ENCODE measurements at places on chromosomes 1 and 21.
A peak's percentile ranks its signal among the peaks of the same experiment; 100 is the strongest.

GRCh38 chr1:85606414-85606800 is 25.8 kb downstream of the CCN1 start:
- DNase-seq: no peak

GRCh38 chr1:147791876-147792275 is 31.5 kb upstream of the GJA5 start:
- no peak for DNase-seq

GRCh38 chr21:35648512-35648911 is 411.8 kb downstream of the SETD4 start:
- DNase-seq: no peak

DNA sequence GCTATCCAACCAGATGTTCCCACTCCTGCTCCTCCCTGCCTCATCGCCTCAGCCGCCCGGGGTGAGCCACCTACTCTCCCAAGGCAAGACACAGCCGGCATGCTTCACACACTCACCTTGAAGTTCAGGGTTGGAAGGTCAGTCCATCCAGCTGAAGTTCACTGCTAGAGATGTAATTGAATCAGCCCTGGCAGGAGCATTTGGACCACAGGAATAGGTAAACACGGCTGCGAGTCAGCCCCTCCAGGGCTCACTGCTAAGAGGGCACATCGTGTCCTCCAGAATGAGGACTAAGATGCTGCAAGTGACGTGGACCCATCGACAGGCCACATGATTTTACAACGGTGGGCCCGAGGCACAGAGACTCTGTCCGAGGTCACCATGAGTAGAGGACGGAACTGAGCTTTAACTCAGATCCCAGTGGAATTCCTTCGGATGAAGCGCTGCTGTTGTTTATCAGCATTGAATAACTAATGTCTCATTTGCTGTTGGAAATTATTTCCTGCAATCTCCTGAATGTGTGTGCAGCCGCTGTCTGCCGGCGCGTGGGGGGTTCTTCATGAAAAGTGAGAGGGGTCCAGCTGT is 41.9 kb downstream of the RSPH1 start:
- DNase-seq: no peak

- no peak for DNase-seq
Measured at GRCh38 chr1:198711837-198712236, 73.0 kb downstream of the PTPRC start.

- no peak for DNase-seq
Measured at GRCh38 chr1:58409890-58410289, 136.6 kb downstream of the OMA1 start.

- DNase-seq: no peak
Measured at GRCh38 chr1:164699815-164700491, 141.0 kb downstream of the PBX1 start.

GRCh38 chr21:34094949-34095348 is 21.6 kb downstream of the MRPS6 start:
- no peak for DNase-seq

DNA sequence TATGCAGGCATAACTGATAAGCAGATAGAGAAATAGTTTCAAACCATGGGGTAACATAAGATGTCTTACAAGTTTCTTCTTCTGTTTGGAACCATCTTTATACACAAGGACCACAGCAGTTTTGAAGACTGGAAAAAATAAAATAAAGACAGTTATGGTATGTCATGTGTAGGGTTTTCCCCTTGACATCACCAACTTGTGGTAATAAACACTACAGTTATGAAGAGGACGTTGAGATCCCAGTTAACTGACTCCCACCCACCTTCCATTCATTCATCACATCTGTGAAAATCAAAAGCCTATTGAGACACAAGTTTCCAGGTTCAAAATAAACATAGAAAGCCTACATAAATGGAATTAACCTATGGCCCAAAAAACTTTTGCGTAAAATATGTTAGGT is 92.5 kb upstream of the KRTAP19-8 start:
- no peak for DNase-seq

DNA sequence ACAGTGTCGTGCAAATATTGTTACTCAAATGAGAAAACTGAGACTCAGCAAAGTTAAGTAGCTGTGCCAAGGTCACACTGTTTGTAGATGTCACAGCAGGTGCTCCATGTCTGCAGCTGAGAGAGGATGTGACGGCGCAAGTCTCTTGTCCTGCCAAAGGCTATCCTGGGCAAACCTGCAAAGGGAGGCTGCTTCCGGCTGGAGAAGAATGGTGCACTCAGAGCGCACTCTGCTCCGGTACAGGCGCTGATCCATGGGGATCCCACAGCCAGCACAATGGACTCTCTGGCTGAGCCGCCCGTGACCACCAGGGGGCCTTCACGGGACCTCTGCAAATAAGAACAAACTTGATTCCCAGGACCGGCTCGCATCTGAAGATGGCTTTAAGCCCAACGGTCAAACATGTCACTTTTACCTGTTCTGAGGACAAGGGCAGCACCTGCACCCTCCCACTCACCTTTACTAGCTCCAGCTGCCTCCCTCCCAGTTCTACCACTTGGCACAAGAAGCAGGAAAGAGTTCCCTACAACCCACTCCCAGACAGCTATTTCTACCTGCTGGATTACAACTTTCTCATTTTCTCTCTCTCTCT is 21.9 kb downstream of the RD3 start:
- DNase-seq: peak; percentile 28

DNA sequence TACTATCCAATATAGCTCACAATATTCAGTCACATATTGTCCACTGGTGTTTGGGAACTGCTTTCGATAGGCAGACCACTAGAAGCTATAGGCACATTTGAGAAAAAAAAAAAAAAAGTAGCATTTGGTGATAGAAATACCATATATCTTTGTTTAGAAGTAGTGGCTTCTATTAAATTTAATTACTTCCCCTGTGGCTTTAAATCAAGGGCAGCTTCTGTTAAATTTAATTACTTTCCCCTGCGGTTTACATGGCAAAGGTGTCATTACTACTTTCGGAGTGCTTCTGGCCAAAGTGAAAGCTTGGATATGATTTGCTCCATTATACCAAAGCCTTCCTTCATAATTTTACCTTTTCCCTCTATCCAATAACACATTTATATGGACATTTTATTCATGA is 229.9 kb downstream of the TTLL7 start:
- no peak for DNase-seq

GRCh38 chr1:215631040-215631439 is 63.9 kb downstream of the KCTD3 start:
- DNase-seq: no peak

- DNase-seq: no peak
Measured at GRCh38 chr1:116825207-116825719, 71.0 kb downstream of the CD2 start.

- no peak for DNase-seq
Measured at GRCh38 chr21:34911360-34911759, 137.7 kb downstream of the RUNX1 start.

- DNase-seq: no peak
Measured at GRCh38 chr21:33070744-33070997, 730 bp downstream of the OLIG1 start.

DNA sequence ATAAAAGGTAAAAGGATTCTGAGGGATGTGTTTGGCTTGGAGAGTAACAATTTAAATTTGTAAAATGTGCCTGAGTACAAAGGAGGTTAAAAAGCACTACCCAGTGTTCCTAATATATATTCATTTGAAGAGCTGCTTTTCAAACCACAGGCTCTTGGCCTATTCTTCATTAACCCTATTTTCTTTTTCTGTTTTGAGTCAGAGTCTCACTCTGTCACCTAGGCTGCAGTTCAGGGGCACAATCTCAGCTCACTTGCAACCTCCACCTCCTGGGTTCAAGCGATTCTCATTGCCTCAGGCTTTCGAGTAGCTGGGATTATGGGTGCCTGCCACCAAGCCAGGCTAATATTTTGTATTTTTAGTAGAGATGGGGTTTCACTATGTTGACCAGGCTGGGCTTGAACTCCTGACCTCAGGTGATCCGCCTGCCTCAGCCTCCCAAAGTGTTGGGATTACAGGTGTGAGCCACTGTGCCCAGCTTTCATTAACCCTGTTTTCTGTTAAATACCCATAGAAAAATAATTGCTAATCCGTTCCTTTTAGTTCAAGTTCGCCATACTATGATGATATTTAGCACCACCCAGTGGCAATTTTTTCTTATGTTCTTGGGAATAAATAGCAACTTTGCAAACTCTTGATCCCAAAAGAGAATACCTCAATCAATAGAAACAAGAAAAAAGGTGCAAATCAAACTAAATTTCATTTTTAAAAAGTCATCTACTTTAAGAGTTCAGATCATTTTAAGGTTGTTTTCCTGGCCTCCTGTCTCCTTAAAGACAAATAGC is 30.5 kb downstream of the ZBTB8OS start:
- DNase-seq: no peak

- DNase-seq: no peak
Measured at GRCh38 chr1:68384872-68385411, 64.8 kb downstream of the RPE65 start.

- DNase-seq: no peak
Measured at GRCh38 chr1:7915826-7916500, 24.7 kb downstream of the TNFRSF9 start.

DNA sequence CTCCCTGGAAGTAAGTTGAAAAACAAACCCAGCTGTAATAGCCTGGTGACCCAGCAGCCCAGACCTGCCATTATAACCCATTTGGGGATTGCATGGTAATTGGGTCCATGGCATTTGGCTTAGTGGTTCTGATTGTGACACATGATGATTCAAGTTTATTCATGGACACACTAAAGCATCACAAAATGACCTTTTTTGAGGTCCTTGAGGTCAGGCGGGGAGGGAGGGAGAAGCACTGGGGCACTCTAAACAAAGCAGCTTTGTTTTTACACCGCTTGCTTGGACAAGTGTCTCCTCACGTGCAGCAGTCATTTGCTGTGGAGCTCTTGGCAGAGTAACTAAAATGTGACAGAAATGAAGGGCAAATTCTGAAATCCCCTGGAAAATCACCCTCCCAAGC is 241.0 kb upstream of the SGIP1 start:
- no peak for DNase-seq

- no peak for DNase-seq
Measured at GRCh38 chr1:66760506-66760905, 8.2 kb downstream of the DYNLT5 start.

- DNase-seq: no peak
Measured at GRCh38 chr21:23101111-23101510, 2102.9 kb downstream of the NCAM2 start.

GRCh38 chr1:223631956-223632355 is 33.5 kb downstream of the CAPN8 start:
- DNase-seq: no peak

DNA sequence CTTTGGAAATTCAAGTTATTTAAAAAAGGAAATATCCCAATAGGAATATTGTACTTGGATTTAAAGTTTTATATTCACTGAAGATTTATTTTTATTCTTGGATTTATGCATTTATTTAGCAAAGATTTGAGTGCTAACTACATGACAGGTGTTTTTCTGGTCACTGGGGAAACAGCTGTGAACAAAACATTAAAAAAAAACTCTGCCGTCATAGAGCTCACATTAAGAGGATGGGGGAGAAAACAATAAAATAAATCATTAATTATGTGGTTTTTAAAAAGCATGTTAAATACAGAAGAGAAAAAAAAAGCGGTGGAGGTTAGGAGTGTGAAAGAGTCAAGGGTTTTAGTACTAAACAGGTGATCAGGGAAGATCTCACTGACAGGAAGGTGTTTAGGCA is 149.9 kb downstream of the GALNT2 start:
- DNase-seq: no peak

DNA sequence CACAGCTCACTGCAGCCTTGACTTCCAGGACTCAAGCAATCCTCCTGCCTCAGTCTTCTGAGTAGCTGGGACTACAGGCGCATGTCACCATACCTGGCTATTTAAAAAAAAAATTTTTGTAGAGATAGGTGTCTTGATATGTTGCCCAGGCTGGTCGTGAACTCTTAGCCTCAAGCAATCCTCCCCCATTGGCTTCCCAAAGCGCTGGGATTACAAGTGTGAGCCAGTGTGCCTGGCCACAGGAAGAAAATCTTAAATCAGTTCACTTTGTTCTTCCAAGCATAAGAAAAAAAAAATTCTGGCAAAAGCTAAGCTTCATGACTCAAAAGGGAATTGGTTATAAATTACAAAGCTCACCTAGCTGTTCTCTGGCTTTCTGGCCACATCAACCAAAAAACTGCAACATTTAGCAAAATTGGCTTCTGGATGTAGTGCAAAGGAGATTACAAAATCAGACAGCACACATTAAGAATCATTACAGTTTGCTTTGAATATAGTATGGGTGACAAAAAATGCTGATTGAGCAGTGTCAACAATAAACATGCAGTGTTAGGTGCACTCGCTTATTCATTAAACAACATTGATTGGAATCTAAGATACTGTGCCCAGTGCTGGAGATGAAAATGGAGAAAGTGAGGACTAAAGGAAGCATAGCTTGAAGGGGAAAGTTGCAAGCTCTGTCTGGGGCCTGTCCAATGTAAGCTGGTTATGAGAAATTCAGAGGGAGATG is 76.7 kb downstream of the KCTD3 start:
- DNase-seq: no peak

GRCh38 chr1:232038706-232039677 is 412.4 kb downstream of the DISC1 start:
- no peak for DNase-seq

DNA sequence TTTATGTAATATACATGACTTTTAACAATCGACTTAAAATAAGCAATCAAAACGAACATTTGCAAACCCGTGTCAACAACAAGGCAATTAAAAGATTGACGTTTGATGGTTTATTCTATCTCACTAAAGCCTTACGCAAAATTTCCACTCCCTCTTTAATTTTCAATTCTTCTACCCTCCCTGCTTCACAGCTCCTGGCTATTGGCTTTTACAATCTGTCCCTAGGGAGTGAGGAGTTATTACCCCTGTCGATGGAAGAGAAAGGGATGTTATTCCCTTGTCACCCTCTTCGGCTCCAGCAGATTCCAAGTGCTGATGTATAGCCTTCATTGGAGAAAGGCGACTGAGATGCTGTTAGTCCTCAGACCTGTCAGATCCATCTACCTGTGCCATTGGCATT is 161.3 kb downstream of the ZNF281 start:
- no peak for DNase-seq

- DNase-seq: no peak
Measured at GRCh38 chr1:87426463-87427249, 98.0 kb downstream of the LMO4 start.

DNA sequence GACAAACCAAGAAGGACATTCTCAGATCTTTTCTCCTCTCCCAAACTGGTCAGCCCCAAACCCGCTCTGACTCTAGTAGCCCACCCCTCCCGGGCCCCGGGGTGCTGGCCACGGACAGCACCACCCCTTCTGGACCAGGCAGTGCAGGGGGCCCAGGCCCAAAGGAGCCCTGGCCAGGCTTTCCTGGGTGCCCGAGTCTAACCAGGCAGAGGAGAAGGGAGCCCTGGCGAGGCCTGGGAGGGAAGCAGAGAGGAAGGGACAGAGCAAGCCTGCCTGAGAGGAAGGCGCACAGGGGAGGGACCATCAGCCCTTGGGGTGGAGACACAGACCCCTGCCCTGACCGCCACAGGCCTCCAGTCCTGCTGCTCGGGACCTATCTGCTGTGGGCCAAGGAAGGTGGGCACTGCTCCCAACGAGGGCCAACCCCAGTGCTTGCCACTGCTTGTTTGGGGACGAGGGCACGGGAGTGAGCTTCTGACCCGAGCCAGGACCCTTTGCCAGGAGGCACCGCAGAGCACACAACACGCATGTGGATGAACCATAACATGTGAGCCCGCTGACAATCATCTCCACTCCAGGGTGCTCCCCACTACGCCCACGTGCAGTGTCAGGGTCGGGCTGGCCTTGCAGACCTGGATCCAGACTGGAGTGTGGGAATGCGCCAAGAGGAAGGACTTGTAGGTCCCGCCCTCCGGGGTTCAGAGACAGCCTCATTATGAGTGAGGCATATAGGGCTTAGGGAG is 57.6 kb downstream of the KCNAB2 start:
- no peak for DNase-seq

- no peak for DNase-seq
Measured at GRCh38 chr21:33339135-33339534, 14.4 kb downstream of the IFNAR1 start.

- no peak for DNase-seq
Measured at GRCh38 chr1:176801514-176802020, 338.6 kb downstream of the PAPPA2 start.
